HuH-7 (cell line): ENCODE measurements at places on chromosomes 1 and 21.

- DNase-seq = no peak
Observed at GRCh38 chr1:220313576-220313975, 41.3 kb upstream of the RAB3GAP2 start.

DNA sequence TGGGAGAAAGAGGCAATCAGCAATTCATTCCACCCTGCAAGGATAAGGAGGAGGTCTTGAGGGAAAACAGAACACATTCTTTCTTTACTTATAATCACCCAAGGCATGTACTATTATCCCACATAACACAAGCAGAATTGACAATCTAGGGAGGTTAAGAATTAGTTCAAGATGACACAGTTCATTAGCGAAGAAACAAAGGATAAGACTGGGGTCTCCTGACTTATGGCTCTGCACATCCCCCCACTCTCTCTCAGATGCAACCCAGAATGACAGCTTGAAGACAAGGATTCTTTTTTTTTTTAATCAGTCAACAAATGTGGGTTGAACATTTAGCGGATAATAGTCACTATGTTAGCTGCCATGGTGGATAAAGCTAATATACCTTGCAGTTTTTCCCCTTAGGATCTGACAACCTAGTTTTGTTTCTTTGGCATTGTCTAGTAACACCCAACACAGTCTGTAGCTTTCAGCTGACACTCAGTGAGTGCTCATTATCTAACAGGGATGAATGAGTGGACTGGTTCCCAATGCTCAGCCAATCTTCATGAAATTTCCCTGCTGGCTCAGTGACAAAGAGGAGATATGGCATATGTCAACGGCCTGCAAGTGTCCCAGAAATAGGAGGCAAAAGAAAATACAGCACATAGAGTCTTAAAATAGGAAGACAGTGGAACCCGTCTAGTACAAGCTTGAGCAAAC is 35.1 kb downstream of the RXRG start:
- no peak for DNase-seq

DNA sequence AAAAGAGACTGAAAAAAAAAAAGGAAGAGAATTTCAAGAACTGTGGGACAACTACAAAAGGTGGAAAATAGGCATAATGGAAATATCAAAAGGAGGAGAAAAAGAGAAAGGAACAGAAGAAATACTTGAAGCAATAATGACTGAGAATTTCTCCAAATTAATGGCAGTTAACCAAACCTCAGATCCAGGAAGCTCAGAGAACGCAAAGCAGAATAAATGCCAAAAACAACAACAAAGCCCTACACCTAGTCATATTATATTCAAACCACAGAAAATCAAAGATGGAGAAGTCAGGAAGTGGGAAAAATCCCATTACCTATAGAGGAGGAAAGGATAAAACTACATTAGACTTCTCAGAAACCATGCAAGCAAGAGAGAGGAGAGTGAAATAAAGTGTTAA is 20.7 kb upstream of the AHCYL1 start:
- DNase-seq = no peak

DNA sequence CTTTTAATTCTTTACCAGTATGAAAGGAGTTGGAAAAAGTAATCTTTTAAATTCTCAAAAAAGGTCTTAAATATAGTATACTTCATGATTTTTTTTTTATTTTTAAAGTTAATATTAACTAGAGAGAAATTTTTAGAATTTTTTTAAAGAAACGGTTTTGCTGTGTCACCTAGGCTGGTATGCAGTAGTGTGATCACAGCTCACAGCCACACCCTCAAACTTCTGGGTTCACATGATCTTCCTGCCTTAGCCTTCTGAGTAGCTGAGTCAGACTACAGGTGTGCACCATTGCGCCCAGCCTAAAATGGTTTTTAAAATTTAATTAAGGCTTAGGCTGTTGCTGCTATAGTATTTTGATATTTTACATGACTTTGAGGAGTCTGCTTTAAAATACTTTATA is 52.4 kb downstream of the TLCD4 start:
- no peak for DNase-seq

DNA sequence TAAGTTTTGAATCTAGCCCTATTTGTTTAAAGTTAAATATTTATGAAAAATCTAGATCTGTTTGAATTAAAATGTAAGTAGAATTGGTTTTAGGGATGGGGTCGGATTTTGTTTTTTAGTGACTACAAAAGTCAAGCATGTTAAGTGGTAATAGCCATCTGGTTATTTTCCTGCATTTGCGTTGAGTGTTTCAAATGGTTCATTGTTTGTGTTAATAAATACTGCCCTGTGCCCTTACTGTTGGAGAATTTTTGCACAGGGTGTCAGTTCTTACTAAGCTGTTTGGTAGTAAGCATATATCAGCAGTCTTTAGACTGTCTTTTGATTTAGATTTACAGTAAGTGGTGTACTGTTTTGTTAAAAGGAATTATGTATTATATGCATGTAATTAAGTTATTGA is 46.1 kb upstream of the TARS2 start:
- DNase-seq = no peak

- peak; percentile 80 for DNase-seq
Observed at GRCh38 chr21:42734323-42734971, 81.0 kb downstream of the PDE9A start.

DNA sequence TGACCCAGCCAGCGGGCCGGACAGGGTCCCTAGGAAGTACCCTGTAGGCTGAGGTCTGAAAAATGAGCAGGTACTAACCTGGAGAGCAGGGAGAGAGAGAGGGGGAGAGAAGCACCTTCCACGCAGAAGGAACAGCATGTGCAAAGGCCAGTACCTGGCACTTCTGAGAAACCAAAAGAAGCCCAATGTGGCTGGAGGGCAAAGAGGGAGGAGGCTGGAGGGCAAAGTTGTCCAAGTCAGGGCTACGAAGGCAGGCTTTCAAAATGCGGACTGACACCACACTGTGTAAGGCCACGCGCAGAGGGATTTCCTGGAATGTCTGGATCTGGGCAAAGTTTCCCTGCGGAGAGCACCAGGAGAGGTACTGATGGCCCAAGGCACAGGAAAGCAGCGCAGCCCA is 64.4 kb downstream of the SSBP3 start:
- no peak for DNase-seq

- peak; percentile 42 for DNase-seq
Observed at GRCh38 chr1:244450597-244451538, 841 bp downstream of the ADSS2 start.

DNA sequence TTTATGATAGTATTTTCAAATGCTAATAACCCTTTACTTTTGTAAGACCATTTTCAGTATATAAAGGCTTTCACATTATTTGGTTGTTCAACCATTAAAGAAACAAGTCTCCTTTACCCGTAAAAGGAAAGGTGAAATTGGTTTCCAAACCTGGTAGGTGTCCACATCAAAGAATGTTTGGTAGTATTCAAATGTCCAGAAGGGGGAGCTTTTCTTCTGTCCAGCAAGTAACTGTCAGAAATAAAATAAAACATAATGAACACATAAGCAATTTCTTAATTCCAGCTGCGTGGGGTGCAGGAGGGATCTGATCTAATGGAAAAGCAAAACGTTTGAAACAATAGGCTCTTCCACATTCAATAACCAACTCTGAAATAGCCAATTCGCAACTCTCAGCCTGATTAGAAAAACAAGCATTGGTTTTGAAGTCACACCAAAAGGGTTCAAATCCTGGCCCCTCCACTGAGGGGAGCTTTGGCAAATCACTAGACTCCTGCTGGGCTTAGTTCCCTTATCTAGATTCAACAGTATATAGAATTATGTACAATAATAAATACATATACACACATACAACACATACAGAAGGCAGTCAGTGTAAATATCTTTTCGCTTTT is 11.0 kb downstream of the YIPF1 start:
- DNase-seq = no peak

- DNase-seq = no peak
Observed at GRCh38 chr1:54517496-54517895, 30.5 kb upstream of the ACOT11 start.

DNA sequence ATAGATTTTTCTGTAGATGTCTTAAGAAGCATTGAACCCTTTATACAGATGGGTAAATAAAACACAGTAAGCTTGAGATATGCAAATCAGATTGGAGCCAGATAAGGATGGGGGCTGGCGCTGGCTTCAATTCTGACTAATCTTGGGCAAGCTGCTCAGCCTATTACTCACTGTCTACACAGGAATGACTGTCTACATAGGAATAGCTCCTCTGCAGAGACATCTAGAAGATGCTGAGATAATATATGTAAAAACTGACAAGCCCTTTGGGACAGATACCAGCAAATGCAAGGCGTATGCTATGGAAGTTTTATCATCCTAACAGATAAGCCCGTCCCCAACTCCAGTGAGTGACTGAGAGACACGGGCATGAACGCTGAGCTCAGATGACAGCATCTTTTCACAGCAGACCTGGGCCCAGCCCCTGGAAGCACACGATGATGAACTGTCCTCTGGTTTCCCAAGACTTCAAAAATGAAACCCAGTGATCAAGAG is 1.7 kb downstream of the CLDN14 start:
- DNase-seq = no peak

GRCh38 chr1:226510453-226510852 is 38.1 kb upstream of the STUM start:
- no peak for DNase-seq

GRCh38 chr21:34887105-34887442 is 162.0 kb downstream of the RUNX1 start:
- peak; percentile 32 for DNase-seq
